Peyer's patch (tissue), 4 donors: ENCODE measurements at places on chromosomes 3 and 15.

- no peak for DNase-seq
These were observed 25.3 kb downstream of the TRANK1 start for GRCh38 chr3:36919439-36920160.

GRCh38 chr15:29170521-29170920 lies 99.1 kb downstream of the NSMCE3 start:
- DNase-seq = no peak

DNA sequence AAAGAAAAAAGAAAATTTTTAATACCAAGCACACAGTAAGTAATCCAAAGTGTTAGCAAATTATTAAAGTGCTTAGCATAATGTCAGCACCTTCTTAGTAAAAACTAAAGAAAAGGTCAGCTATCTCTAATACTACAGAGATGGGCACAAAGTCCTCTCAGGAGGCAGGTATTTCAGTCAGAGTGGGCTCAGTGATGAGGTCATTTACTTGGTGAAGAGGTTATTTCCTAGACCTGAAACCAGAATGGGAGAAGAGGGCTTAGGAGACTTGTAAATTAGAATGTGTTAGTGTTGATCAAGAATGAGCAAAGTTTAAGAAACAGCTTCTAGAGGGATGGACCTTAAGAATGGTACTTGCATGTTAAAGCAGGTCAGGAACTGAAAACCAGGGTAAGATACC lies 8.7 kb upstream of the PKM start:
- no peak for DNase-seq

DNA sequence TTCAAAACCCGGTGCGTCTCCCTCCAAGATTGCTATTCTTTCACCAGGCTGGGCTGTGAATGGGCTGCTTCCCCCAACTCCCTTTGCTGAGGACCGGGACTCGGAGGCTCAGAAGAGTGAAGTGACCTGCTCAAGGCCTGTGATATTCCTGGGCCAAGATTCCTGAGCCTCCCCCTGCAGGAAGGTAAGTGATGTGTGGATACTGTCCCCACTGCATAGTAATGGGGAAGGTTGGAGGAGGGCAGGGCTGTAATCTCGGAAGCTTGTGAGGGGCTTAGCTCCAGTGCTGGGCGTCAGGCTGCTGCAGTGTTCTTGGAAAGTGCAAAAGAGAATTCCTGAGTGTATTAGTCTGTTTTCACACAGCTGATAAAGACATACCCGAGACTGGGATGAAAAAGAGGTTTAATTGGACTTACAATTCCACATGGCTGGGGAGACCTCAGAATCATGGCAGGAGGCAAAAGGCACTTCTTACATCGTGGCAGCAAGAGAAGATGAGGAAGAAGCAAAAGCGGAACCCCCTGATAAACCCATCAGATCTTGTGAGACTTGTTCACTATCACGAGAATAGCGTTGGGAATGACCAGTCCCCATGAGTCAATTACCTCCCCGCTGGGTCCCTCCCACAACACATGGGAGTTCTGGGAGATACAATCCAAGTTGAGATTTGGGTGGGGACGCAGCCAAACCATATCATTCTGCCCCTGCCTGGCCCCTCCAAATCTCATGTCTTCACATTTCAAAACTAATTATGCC lies 67.6 kb downstream of the EFCAB12 start:
- no peak for DNase-seq

GRCh38 chr15:77525400-77525811 lies 104.7 kb downstream of the HMG20A start:
- DNase-seq = no peak
